ENCODE measurements at places on chromosomes 7 and 10.
A peak's percentile ranks its signal among the peaks of the same experiment; 100 is the strongest.

GRCh38 chr7:27152816-27153442, 546 bp upstream of the HOXA3 start:
- peak; percentile 53 for DNase-seq

DNA sequence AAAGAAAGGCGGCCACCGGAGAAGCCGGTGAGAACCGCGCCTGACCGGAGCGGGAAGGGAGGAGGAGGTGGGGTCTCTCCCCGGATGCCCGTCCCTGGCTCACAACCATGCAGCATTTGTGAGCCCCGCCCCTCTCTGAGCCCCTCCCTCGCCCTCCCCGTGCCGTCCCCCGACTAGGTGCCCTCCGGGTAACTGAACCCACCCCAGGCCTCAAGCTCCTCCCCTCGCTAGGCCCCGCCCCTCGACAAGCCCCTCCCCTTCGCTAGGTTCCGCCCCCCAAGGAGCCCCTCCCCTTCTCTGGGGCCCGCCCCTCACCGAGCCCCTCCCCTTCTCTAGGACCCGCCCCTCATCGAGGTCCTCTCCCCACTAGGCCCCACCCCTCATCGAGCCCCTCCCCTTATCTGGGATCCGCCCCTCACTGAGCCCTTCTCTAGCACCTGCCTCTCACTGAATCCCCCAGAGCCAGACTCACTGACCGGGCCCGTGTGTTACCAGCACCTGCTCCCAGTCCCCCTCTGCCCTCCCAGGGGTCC, 42.2 kb upstream of the HSPB1 start:
- no peak for DNase-seq

DNA sequence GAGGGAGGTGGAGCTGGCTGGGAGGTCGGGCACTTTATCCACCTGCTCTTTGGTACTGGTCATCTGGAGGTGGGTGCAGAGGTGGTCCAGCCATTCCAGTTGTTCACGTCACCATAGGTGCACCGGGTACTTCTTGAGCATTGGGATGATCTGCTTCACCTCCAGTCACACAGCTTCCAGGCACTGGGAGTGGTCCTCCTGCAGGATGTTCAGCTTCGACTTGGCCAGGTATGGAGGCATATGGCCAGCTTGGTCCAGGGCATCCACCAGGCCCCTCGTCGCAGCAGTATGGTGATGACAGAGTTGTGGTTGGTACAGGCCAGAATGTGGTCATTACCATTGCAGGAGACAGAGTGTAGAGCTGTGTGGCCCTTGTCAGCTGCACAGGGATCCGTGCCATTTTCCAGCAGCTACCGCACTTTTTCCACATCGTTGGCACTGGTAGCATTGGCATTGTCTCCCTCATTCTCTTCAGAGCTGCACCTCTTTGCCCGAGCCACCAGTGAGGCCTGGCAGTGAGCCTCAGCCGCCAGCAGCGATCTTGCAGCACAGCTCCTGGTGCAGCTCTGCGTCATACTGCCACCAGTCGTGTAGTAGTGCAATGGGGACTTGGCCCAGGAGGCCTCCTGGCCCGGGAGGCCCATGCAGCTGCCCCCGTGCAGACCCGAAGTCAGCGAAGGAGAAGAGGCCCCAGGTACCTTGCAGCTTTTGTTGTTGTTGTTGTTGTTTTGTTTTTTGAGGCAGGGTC, 150.9 kb downstream of the ZNF22 start:
- no peak for DNase-seq

DNA sequence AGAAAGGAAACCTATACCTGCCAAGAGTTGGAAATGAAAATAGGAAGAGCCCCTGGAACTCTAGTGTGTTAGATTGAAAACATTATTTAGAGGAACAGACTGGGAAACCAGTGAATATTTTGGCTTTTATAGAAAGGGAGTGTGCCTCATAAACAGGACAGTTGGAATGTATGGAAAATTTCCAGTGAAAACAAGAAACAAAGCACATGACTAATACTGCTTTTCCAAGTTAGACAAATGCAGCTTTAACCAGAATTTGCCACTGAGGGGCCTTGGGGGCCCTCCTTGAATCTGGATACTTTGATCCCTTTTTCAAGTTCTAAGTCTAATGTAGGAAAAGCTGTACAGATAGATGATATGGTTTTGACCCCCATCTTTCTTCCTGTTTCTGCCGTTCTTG, 21.2 kb downstream of the ITGB8 start:
- DNase-seq, result peak; percentile 69

DNA sequence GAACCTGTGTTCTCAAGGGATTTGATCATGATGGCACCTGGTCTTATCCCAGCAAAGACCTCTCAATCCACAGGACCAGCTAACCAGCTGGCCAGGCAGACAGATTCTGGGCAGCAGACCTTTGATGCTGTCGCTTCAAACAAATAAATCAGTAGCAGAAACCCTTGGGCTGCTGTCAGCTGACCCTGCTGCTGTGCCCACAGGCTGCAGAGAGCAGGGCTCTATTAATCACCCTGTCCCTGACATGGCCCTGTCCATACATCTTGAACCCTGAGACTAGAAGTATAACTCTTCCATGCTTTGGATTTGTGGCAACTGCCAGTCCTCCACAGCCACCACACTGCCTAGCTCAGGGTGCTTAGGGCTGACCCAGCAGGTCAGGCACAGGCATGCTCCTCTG, 244.1 kb upstream of the PODXL start:
- no peak for DNase-seq

DNA sequence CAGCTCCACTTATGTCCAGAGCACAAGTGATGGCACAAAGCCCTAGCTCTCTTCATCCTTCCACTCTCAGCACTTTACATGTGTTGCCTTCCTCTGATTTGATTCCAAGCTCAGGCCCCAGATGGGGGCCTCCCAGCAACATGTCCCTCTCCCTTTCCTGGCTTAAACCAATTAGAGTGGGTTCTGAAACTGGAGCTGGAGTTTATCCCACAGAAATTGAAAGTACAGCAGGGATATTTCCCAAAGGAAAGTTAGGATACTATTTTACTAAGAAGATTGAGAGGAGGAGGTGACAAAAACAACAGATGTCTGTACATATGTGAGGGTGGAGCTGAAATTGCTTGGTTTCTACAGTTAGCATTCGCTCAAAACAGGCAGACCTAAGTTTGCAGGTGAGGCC, 724.6 kb downstream of the AUTS2 start:
- DNase-seq, result no peak

- no peak for DNase-seq
Observed at GRCh38 chr10:33862536-33863105, 528.2 kb upstream of the NRP1 start.

- no peak for DNase-seq
Observed at GRCh38 chr10:98814470-98814869, 367.7 kb upstream of the HPS1 start.

- DNase-seq, result no peak
Observed at GRCh38 chr7:151249034-151249731, 689 bp upstream of the SMARCD3 start.

DNA sequence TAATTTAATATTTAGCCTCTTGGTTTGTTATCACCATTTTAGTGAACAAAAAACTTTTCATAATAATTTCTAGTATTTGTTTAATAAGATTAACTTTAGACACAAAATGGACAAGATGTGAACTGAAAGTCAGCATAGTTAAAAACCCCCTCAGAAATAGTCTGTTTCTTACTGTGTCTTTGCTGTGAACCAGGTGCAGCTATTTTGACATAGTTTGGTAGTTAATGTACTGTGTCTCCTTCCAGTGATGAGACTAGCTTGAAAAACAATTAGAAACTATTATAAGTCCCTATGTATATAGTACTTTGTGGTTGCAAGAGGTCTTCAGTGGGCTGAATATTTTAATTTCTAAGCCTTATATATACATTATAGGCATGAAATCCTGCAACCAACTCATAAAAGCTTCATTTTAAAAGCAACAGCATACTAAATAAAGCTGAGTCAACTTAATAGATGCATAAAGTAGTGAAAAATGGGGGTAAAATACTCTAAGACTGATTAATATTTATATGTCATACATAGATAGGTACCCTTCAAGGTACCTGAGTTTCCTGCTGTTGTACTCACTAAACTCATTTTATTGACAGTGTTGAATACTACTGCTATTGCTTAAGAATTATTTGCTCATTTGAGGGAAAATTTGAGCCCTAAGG, 19.2 kb downstream of the DMTF1 start:
- DNase-seq, result no peak

DNA sequence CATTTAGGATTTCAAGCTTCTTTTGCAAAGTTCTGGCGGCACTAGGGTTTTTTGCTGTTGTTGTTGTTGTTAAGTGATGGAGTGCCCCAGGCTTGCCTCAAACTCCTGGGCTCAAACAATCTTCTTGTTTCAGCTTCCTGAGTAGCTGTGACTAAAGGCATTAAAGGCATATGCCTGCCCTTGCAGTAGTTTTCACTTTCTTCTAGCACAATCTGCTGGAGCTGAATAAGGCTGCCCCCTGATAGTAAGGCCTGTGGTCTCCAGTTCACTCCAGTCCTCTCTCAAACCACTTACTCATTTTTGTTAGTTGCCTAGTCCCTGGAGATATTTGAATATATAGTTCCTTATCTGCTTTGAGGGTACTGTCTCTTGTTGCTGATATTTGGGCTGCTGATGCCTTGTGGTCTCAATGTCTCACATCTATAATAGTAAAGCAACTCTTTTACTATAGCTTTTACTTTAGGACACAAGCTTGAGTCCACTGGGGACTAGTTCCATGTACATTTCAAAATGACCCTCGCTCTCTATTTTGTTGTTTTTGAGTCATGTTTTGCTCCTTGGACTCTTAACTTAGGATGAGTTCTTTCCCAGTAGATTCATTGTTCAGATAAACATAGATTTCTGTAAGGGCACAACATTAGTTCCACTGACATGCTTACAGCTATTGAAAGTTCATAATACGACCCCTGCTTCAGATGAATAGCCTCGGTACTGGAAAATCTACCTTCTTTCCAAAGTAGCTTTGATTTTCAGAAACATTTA, 25.5 kb downstream of the PHF14 start:
- DNase-seq, result no peak

DNA sequence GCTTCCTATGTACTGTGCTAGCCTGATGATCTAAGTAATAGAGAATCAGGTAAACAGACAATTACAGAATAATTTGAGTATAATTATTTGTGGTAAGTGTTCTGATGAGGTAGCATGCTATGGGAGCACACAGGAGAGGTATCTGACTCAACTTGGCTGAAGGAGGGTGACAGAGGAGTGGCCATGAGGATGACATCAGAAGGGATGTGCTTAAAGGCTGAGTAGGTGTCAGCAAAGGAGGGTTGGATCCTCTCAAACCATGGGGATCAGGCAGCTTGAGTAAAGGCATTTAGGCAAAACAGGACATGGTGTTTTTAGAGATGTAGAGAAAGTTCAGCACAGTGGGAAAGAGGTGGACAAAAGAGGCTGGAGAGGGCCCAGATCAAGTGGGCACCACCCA, 29.0 kb downstream of the KLHDC10 start:
- DNase-seq, result no peak

GRCh38 chr7:144775749-144776148, 60.1 kb downstream of the TPK1 start:
- no peak for DNase-seq

DNA sequence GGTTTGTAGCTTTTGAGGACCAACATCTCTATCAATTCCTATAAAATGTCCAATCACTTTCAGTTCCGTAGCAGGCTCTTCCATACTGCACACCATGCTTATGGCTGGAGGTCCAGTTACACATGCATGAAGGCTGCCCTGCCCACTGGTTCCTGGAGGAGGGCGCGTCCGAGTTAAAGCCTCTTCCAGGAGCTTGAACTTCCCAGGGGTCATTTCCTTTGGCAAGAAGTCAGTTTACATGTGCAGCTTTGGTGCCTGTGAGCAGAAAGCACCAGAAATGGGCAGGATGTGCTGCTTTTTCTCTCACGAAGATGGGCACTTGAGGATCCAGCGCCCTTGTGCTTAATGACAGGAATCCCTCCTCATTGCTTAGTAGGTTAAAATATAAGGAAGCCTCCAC, 17.6 kb upstream of the PHYH start:
- no peak for DNase-seq

- DNase-seq, result peak; percentile 32
Observed at GRCh38 chr10:62638062-62638477, 166.4 kb upstream of the ADO start.

- DNase-seq, result no peak
Observed at GRCh38 chr7:55572378-55573233, at the start of gene VOPP1. VOPP1 (minus strand) TSS chr7:55572502; CDS start chr7:55572324, 178 bp downstream.

DNA sequence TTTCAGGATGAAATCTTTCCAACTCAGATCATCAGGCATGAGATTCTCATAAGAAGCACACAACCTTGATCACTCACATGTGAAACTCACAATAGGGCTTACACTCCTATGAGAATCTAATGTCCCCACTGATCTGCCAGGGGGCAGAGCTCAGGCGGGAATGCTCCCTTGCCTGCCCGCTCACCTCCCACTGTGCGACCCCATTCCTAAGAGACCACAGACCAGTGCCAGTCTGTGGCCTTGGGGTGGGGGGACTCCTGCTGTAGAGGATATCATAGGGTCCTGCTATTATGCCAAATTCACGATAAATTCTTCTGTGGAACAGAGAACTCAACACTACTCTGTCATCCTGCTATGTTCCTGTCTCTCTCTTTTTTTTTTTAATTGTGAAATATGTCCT, 5.2 kb upstream of the RASGEF1A start:
- no peak for DNase-seq

DNA sequence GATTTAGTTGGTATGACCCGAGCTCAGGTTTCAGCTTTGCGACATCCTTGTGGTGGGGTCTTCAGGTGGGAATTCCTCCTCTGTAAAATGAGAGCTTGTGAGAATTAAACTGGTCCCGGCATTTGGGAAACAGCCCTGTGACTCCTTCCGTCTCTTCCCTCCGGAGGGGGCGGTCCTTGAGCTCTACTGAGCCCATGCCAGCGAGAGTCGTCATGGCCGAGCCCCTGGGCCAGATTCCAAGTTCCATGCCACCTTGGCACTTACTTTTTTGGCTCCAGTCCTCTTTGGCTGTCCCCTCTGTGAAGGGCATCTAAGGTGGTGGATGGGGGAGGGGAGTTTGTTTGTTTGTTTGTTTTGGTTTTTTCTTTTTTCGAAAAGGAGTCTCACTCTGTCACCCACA, 47.6 kb downstream of the GTF2IRD1 start:
- no peak for DNase-seq

DNA sequence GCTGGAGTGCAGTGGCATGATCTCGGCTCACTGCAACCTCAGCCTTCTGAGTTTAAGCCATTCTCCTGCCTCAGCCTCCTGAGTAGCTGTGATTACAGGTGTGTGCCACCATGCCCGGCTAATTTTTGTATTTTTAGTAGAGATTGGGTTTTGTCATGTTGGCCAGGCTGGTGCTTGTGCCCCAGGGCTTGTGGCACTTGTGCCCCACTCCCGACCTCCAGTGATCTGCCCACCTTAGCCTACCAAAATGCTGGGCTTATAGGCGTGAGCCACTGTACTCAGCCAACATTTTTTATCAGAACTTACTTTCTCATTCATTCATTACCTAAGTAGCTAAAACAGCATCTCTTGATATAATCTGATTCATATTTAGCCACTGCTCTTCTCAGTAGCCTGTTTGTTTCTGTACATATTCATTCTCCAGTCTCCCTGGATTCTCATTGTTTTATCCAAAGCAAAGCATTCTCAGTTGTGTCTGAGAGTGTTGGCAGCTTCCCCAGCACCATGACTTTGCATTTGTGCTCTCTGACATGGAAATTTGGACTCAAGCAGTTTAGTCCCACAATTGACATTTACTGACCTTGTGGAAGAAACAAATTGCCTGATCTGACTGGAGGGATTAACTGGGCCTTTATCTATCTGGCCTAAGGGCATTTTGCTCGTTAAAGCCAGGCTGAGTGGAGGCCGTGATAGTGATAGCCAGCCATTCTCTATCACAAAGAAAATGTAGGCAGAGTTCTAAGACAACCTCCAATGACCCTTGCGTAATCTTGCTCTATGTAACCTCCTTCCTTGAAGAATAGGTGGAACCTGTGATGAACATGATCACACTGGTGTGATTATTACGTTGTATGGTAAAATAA, 44.9 kb downstream of the AKR1B15 start:
- peak; percentile 69 for DNase-seq
